ENCODE measurements at places on chromosomes 7 and 10.

GRCh38 chr10:131448171-131448570, 136.7 kb upstream of the TCERG1L start:
- DNase-seq, result no peak

DNA sequence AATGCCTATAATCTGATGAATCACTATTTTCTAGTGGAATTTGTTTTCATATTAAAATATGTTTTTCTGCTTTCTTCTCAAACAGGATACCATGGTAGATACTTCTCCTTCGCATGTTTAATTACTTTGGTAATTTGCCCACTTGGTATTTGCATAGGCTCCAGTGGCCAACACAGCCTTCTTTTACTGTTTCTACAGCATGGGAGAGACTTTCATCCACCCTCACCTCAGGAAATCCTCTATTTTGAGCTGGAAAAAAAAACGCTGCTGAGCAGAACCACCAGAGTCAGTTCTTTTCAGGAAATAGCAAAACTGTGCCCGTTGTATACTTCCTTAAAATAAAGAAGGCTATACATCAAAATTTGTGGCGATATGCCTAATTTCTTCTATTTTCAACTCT, 213.3 kb downstream of the MDFIC start:
- no peak for DNase-seq

GRCh38 chr7:112828696-112829095, 38.5 kb upstream of the TMEM168 start:
- no peak for DNase-seq

DNA sequence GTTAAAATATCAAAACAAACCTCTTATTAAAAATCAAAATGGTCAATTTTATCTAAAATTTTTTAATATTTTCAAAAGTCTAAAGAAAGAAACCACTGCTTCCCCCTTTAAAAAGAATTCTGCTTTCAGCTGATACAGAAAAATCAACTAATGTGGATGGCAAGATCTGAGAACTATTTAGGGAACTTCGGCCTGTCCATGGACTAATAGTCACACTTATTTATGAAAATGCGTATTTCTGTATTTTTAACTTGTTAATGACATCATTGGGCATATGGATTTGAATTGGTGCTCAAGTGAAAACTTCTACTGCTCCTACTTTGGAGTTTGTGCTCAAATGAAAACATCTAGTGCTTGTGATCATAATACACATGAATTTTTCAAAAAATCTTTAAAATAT, 31.9 kb downstream of the RNLS start:
- DNase-seq, result no peak

DNA sequence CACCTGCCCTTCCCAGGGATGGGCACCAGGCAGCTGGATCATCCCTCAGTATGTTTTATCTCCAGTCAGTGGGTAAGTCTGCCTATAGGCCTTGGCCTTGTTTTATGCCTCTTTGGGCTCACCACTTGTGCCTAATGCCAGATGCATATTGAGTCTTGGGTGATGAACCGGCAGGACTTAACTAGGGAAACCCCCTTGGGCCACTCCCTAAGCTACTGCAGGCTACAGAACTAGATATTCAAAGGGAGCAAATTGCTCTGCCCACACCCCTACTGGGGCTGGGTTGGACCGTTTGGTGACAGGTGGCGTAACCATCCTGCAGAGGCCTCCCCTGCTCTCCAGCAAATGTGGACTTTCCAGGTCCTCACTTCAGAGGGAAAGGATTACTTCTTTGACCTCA, 115.7 kb upstream of the GDF10 start:
- DNase-seq, result no peak

- no peak for DNase-seq
Observed at GRCh38 chr7:106313966-106314365, 29.2 kb upstream of the NAMPT start.

- peak; percentile 98 for DNase-seq
Observed at GRCh38 chr7:41027428-41028115, 675.3 kb downstream of the INHBA start.

GRCh38 chr10:12637649-12638048, 288.3 kb downstream of the CAMK1D start:
- DNase-seq, result no peak

DNA sequence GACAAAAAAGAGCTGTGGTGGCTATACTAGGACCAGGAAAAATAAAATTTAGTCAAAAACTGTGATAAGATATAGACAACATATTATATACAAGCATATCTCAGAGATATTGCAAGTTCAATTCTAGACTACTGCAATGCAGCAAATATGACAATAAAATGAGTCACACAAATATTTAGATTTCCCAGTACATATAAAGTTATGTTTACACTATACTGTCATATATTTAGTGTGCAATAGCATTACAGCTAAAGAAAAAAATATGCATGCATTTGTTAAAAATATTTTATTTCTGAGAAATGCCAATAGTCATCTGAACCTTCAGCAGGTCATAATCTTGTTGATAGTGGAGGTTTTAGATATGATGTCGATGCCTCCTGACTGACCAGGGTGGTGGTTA, 72.1 kb downstream of the AKR1C4 start:
- no peak for DNase-seq

DNA sequence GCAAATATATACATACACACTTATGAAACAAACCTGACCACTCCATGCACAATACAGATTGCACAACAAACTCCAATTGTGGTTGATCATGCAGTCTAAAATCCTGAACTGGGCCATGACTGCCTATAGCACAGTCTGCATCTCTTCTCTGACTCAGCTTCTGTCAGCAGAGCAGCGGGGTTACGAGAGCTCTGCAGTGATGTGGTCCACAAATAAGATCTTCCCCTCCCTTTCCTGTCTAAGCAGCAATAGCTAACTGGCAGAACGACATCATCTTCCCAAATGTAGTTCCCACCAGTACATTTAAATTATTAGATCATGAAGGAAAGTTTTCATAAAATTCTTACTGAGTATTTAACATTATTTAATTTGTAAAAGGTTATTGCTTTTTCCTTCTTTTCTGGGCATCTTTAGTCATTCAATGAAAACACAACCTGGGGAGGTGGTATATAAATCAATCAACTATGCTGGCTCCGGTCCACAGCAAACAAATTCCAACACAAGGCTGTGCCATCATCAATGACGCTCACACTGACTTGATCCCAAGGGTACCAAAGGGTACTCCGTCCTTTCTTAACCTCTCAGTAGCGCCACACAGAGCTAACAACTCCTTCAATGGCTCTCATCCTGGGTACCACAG, 17.1 kb downstream of the ARHGAP21 start:
- DNase-seq, result peak; percentile 44

Measured in SW480 (cell line).